ENCODE measurements at places on chromosomes 13 and 19.

- no peak for DNase-seq
Observed at GRCh38 chr13:30730526-30730925, 4.8 kb upstream of the ALOX5AP start.

DNA sequence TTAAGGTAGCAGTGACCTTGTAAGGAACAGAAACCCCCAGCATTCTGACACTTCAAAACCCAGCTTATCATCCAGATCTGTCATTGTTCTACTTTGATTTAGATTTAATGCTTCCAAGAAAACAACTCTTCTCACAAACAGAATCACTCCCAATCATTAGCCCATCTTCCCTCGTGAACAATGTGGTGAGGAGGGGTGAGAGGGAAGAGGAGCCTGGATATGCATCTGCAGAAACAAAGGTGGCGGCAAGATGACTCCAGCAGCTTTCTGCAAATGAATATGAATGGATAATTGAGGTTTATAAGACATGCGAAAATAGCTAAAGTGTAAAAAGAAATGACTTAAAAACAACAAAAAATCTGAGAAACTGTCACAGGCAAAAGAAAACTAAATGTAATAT lies 859.9 kb upstream of the SLC10A2 start:
- DNase-seq = no peak

GRCh38 chr19:47274071-47274890 lies at the start of gene INAFM1:
TSS of gene INAFM1 (plus strand) at chr19:47274885. CDS start at chr19:47274920, 35 bp downstream.
- DNase-seq = peak; percentile 100

DNA sequence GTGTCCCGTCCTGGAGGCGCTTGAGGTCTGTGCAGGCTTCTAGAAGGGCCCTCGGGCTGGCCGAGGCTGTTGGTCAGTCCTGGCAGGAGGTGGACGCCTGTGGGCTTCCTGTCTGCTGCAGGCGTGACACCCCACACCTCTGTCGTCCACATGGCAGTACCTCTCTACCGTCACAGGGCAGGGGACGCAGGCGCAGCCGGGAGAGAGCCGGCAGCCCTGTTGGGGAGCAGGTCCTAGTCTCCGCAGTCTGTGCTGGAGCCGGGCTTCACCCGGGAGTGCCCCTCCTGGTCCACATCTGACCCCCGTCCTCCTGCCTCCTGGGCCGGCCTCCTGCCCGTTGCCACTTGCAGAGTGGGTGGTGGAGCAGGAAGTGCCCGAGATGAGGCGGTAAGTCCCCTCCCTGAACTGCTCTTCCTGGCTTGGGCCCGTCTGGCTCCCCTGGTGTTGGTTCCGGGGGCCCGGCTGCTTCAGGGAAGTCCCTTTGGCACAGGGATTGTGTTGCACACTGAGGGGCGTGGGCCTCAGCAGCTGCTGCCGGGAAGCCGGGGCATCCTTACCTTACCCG lies 106.0 kb downstream of the KDM4B start:
- DNase-seq = no peak

- no peak for DNase-seq
Observed at GRCh38 chr13:69856331-69856730, 251.3 kb upstream of the ATXN8OS start.

GRCh38 chr19:38268539-38268938 lies 4.2 kb downstream of the SPINT2 start:
- no peak for DNase-seq

DNA sequence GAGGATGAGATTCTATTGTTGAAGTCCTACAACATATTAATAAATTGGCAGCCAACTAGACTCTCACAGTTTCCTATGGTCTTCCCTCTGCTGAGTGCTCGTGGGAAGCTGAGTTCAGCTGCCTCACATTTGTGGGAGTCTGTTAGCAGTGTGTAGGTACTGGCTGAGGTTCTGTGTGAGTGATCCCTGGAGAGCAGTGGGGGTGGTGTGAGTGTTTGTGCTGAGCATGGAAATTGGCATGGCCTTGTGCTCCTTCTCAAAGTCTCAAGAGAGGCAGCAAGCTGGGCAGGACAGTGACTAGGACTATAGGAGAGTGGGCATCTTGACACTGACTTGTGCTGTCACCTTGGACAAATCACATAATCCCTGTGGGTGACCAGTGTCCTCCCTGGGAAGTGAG lies 298.3 kb downstream of the MTUS2 start:
- no peak for DNase-seq

GRCh38 chr19:1134431-1134830 lies 30.6 kb downstream of the GPX4 start:
- no peak for DNase-seq

DNA sequence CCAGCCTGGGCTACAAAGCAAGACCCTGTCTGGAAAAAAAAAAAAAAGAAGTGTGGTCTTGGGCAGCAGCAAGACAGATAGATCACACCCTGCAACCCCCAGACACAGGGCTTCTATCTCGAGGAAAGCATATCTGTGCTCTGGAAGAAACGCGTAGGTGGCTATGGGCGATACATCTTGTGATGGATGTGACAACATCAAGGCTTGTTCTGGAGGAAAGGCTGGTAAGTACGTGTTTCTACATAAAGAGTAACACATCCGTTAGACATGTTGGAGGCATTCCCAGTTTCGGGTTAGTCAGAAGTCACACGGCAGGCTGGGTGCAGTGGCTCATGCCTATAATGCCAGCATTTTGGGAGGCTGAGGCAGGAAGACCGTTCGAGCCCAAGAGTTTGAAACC lies 6.6 kb upstream of the DHDH start:
- DNase-seq = no peak

GRCh38 chr13:112637017-112637801 lies 49.3 kb upstream of the TUBGCP3 start:
- no peak for DNase-seq

DNA sequence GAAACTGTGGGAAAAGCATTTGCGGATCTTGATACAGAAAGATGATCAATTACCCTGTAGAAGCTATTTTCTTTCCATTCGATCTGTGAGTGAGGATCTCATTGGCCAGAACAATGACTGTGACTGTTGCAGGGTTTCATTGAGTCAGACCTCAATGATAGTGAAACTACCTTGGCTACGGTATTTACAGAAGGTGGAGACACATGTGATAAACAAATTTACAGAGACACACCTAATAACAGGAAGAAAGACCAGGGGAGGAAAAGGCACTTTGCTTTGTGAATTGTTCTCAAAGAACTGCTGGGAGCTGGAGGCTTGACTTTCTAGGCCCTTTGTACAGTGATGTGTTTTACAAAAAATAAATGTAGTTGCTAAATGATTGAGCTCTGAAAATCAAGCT lies 19.9 kb upstream of the ARGLU1 start:
- no peak for DNase-seq

GRCh38 chr19:4534836-4535658 lies at the start of gene PLIN5:
TSS of gene PLIN5 (minus strand) at chr19:4535224. CDS start at chr19:4534074, 1,150 bp downstream.
- DNase-seq = no peak

DNA sequence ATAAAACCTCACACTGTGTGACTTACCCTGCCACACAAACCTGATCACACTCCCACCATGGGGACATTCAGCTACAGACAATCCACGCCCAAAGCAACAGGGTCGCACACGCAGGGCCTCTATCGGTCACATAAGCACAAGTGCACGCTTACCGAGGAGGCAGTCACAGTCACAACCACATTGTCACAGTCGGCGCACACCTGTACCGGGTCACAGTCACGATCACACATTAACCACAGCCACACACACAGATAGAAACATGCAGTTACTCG lies 579 bp downstream of the ZNF566 start:
- no peak for DNase-seq

DNA sequence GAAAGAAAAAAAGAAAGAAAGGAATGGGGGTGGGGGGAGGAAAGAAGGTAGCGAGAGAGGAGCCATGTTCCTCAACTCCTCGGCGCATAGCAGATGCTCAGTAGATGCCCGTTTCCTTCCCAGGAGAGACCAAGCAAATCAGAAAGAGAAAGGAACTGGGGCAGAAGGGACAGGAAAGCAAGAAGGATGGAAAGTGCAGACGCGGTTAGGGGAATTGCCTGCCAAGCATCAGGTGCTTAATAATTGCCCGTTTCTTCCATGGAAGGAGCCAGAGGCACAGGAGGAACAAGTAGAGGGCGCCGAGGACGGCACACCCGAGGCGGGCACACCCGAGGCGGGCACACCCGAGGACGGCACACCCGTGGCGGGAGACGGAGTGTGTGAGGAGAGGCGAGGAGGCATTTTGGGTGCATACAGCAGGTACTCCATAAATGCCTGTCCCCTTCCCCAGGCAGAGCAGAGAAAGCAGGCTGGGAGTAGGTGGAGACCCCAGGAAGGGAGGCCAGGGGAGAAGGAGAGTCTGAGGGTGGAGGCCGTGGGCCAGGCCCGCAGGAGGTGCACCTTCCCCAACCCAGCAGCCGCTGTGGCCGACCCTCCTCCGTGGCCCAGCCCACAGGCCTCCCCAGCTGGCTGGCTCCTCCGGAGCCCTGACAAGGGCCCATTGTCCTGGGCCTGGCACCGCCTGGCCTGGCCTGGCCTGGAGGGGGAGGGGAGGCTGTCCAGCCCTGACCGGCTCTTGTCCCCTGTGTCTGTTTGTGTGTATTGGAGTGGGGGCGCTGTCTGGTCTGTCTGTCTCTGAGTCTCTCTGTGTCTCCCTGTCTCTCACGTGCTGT lies 14.6 kb downstream of the JOSD2 start:
- DNase-seq = no peak

GRCh38 chr19:50957587-50957986 lies 4.7 kb upstream of the KLK5 start:
- no peak for DNase-seq

GRCh38 chr19:39270036-39270871 lies 2.1 kb downstream of the IFNL2 start:
- DNase-seq = no peak

GRCh38 chr13:66659701-66660467 lies 570.3 kb downstream of the PCDH9 start:
- DNase-seq = no peak

- DNase-seq = no peak
Observed at GRCh38 chr13:108426893-108427292, 157.4 kb downstream of the TNFSF13B start.

DNA sequence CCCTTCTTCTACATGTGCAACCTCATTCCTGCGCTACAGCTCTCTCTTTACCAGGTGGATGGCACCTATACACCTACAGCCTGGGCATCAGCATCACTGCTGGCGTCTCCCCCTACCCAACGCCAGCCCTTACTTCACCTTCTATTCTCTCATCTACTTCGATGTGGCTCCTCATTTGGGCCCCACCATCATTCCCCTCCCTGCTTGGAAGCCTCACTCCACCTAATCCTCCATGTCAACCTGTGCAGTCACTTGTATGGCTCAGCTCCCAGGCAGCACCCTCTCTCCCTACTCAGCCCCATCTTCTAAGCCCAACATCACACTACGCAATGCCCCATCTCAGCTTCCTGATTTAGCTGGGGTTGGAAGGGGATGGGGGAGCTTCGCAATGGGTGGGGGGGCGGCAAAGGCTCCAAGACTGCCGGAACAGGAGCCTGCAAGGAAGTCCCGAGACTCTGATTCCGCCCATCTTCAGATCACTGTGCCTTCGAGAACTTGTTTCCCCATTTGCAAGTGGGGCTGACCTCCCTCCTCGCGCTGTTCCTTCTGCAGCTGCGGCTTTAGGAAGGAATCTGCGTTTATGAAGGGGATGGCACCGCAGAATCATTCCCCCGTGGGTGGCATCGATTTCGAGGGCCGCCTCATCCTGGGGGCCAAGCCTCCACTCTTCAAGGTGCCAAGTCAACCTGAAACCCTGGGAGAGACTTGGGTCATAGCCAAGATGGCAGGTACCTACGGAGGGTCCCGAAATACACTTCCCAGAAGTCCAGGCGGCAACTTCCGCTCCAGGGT lies 913 bp downstream of the MZF1 start:
- no peak for DNase-seq

DNA sequence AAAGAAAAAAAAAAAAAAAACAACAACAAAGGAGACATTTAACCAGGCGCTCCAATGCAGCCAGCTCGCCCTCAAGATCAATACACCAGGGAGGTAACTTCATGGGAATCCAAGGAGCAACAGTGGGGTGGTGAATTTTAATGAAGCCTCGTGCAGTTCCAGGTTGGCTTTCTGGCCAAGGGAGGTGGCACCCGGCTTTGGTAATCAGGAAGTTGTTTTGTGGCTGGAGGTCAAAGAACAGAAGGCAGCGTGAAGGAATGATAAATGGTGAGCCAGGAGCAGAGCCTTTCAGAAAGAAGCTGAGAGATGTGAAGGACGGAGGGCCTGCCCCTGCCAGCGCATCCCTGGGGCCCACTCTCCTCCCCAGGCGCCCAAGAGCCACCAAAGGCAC lies 188.2 kb upstream of the TSC22D1 start:
- no peak for DNase-seq

DNA sequence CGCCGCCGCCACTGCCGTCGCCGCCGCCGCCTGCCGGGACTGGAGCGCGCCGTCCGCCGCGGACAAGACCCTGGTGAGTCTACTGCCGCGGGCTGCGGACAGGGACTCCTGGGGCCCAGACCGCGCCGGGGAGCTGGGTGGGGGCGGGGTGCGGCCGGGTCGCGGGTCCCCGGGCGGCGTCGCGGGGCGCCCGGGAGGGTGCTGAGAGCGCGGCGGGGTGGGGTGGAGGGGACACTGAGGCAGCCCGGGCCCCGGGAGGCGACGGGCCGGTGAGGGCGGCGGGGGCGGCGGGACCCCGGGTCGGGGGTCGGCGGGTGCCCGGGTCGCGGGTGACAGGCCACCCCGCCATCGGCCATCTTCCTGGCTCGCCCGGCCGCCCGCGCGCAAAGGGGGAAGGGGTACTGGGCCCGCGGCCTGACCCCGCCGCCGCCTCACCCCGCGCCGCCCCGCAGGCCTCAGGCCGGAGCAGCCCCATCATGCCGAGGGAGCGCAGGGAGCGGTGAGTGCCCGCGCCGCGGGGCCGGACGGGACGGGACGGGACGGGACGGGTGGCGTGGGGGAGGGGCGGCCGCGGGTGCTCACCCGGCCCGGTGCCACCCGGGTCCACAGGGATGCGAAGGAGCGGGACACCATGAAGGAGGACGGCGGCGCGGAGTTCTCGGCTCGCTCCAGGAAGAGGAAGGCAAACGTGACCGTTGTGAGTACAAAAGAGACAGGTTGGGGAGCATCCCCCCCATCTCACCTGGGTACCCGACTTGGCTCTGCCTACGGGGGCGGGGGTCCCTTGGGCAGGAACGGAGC lies 489 bp downstream of the CCNE1 start:
- no peak for DNase-seq
